ENCODE measurements at places on chromosomes 2 and 18.

- H3K4me1 ChIP-seq = peaks cover 60% of the 10 kb centered on the region
- DNase-seq = peak; percentile 61
- H3K36me3 ChIP-seq = no peaks in the 10 kb centered on the region
- peak overlapping the region; percentile 38 for H3K27ac ChIP-seq
- H3K27me3 ChIP-seq = no peaks in the 10 kb centered on the region
- H3K4me3 ChIP-seq = no peak overlapping the region
These were observed 151.2 kb downstream of the FMNL2 start for GRCh38 chr2:152485954-152486736.

DNA sequence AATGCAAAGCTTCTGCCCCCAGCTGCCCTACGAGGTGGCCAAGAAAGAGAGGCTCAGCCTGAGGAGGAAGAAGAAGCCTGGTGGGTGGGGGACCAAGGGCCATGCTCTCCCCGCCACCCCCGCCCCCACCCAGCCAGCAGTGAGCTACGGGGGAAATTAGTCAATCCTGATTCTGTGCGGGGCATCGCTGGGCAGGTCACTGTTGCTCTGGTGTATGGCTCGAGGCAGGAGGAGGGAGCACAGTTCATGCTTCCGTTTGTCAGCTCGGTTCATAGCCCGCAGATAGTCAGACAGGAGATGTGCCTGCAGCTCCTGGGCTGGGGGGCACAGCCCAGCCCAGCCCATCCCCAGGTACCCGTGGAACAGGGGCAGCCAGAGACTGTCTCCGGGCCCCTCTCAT lies 17.1 kb downstream of the RAMP1 start:
- no peaks in the 10 kb centered on the region for H3K4me1 ChIP-seq
- H3K27ac ChIP-seq = no peak overlapping the region
- H3K4me3 ChIP-seq = no peak overlapping the region
- DNase-seq = no peak

- no peaks in the 10 kb centered on the region for H3K36me3 ChIP-seq
- no peak overlapping the region for H3K27ac ChIP-seq
- DNase-seq = no peak
- no peaks in the 10 kb centered on the region for H3K4me1 ChIP-seq
These were observed 130.6 kb downstream of the CLIP4 start for GRCh38 chr2:29245742-29246382.

- no peak overlapping the region for H3K4me3 ChIP-seq
- no peaks in the 10 kb centered on the region for H3K27me3 ChIP-seq
- DNase-seq = no peak
These were observed 67.0 kb downstream of the FEZ2 start for GRCh38 chr2:36530983-36531354.

- peaks cover 3% of the 10 kb centered on the region for H3K27me3 ChIP-seq
- H3K27ac ChIP-seq = no peak overlapping the region
- no peak for DNase-seq
- peaks cover 4% of the 10 kb centered on the region for H3K4me1 ChIP-seq
- no peak overlapping the region for H3K4me3 ChIP-seq
These were observed 18.3 kb downstream of the POU3F3 start for GRCh38 chr2:104871972-104872865.

GRCh38 chr2:29990129-29990528 lies 68.7 kb upstream of the ALK start:
- 0 out of 2 replicates have a peak, but pooled peaks cover 3% of the 10 kb centered on the region for H3K4me1 ChIP-seq
- no peaks in the 10 kb centered on the region for H3K27me3 ChIP-seq
- no peak overlapping the region for H3K4me3 ChIP-seq
- DNase-seq = no peak
- H3K27ac ChIP-seq = no peak overlapping the region

DNA sequence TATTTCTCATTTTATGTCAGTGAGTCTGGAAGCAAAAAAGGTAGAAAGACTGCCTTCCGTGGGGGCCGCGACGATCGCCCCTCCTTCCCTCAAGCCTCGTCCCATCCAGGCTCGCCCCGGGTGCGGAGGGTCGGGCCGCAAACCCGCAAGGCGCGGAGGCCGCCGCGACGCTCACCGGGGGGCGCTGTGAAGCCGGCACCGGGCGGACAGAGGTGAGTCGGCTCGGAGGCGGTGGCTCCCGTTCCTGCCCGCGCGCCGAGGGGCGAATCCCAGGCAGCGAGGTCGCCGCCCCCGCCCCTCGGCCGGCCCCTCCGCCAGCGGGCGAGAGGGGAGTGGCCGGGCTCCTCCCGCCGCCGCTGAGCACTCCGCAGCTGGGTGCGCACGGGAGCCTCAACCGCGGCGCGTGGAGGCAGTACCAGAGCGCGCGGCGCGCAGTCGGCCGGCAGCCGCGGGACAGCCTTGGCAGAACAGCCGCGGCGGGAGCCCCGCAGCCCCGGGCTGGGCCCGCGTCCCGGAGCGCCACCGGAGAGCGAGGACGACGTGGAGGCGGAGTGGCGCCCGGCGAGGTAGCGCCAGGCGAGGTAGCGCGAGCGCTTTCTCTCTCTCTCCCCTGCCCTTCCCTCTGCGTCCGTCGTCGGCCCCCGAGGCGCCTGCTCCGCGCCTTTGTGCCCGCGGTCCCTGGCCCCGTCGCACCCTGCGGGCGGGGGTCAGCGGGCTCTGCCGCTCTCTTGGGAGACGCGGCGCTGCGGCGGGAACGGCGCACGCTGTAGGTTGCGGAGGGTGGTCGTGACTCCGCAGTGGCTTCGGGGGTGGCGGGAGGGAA lies at the start of gene MYO1B:
TSS of gene MYO1B (plus strand) at position 359 of the 823 bp plus-strand sequence. CDS start 31,492 bp downstream, outside the sequence.
- peak within 1 kb of the TSS; percentile 86 for H3K27ac ChIP-seq
- no peaks in the 10 kb centered on the region for H3K36me3 ChIP-seq
- no peaks in the 10 kb centered on the region for H3K27me3 ChIP-seq
- DNase-seq = peak; percentile 96

GRCh38 chr2:206993396-206993911 lies 54.1 kb downstream of the CPO start:
- H3K27me3 ChIP-seq = no peaks in the 10 kb centered on the region
- no peak for DNase-seq
- no peaks in the 10 kb centered on the region for H3K4me1 ChIP-seq
- H3K4me3 ChIP-seq = no peak overlapping the region
- no peaks in the 10 kb centered on the region for H3K36me3 ChIP-seq
- H3K27ac ChIP-seq = no peak overlapping the region

GRCh38 chr2:164560181-164560792 lies 61.0 kb downstream of the GRB14 start:
- H3K27me3 ChIP-seq = no peaks in the 10 kb centered on the region
- no peak overlapping the region for H3K27ac ChIP-seq
- 0 out of 2 replicates have a peak, but pooled peaks cover 4% of the 10 kb centered on the region for H3K4me1 ChIP-seq
- H3K36me3 ChIP-seq = no peaks in the 10 kb centered on the region
- H3K4me3 ChIP-seq = no peak overlapping the region

DNA sequence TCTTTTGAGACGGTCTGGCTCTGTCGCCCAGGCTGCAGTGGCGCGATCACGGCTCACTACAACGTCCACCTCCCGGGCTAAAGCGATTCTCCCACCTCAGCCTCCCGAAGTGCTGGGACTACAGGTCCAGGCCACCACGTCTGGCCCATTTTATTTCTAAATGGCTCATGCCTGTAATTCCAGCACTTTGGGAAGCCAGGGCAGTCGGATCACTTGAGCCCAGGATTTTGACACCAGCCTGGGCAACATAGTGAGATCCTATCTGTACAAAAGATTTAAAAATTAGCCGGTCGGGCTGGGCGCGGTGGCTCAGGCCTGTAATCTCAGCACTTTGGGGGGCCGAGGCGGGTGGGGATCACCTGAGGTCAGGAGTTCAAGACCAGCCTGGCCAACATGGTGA lies 26.4 kb upstream of the EFHD1 start:
- no peaks in the 10 kb centered on the region for H3K27me3 ChIP-seq
- no peak for DNase-seq
- no peak overlapping the region for H3K27ac ChIP-seq
- H3K4me1 ChIP-seq = no peaks in the 10 kb centered on the region

DNA sequence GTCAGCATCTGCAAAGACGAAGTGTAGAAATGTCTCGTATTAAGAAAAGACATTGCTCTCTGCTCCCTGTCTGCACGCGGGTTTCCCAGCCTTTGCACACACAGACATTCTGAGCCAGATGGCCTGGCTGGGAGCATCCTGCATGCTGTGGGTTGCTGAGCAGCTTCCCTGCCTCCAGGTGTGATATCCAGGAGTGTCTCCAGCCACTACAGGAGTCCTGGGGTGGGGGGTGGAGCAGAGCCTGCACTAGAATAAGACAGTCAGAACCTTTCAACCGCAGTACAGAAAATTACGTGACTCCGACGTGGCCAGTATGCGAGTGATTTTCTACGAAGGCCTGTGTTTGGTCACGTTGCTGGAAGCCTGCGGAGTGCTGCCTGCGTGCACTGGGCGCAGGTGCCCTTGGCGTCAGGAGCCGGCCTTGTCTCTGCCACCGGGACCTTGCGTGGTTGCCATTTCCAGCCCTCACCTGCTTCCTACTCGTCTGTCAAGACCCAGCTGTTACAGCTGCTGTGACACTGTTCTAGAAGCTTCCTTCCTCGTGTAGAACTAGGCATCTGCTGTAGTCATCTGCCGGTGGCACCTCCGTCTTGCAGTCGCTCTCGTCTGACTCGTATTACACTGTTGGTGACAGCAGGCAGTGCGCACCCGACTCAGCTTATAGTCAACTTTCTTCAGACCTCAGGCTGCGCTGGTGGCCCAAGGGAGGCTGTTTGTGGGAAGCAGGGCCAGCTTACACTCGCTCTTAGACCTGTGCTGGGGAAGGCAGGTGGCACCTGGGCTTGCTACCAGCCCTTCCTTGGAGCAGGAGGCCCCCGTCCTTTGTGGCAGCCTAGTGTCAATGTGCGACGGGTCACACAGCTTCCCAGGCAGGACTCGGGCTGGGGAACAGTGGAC lies 11.2 kb downstream of the CTDP1 start:
- no peaks in the 10 kb centered on the region for H3K36me3 ChIP-seq
- H3K27me3 ChIP-seq = no peaks in the 10 kb centered on the region
- no peak overlapping the region for H3K27ac ChIP-seq
- no peak overlapping the region for H3K4me3 ChIP-seq
- no peak for DNase-seq

DNA sequence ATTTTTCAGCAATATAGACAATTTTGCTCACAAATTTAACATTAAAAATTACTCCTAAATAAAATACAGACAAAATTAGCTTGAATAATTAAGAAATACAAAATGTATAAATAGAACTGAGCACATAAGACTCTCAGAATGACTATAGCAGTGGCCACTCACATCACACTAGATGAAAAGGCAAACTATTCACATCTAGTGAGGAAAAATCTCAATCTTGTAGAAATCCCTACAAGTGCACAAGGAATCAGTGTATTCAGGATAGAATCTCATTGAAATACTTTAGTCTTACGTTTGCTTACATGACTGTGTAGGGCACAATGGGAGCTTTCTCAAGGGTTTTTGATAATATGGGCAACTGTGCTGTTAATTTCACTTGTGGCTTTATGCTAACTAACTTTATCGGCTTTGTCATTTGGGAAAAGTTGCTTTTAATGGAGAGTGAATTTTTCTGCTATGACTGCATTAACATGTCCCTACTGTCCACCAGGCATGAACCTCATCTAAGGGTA lies 678.9 kb upstream of the LRRTM4 start:
- no peaks in the 10 kb centered on the region for H3K36me3 ChIP-seq
- no peaks in the 10 kb centered on the region for H3K4me1 ChIP-seq
- no peak overlapping the region for H3K4me3 ChIP-seq
- H3K27me3 ChIP-seq = no peaks in the 10 kb centered on the region
- H3K27ac ChIP-seq = no peak overlapping the region

GRCh38 chr18:45760462-45761036 lies 36.6 kb downstream of the SLC14A1 start:
- DNase-seq = no peak
- H3K36me3 ChIP-seq = no peaks in the 10 kb centered on the region
- H3K4me1 ChIP-seq = no peaks in the 10 kb centered on the region
- peak overlapping the region; percentile 49 for H3K27ac ChIP-seq
- no peak overlapping the region for H3K4me3 ChIP-seq

GRCh38 chr2:57806449-57806968 lies 240.1 kb upstream of the VRK2 start:
- H3K27ac ChIP-seq = no peak overlapping the region
- no peaks in the 10 kb centered on the region for H3K36me3 ChIP-seq
- H3K4me1 ChIP-seq = no peaks in the 10 kb centered on the region
- no peak overlapping the region for H3K4me3 ChIP-seq
- DNase-seq = no peak
